MM.1S (cell line): ENCODE measurements at places on chromosomes 16 and 17.

- DNase-seq, result no peak
Observed at GRCh38 chr16:48838349-48838748, 228.4 kb upstream of the N4BP1 start.

DNA sequence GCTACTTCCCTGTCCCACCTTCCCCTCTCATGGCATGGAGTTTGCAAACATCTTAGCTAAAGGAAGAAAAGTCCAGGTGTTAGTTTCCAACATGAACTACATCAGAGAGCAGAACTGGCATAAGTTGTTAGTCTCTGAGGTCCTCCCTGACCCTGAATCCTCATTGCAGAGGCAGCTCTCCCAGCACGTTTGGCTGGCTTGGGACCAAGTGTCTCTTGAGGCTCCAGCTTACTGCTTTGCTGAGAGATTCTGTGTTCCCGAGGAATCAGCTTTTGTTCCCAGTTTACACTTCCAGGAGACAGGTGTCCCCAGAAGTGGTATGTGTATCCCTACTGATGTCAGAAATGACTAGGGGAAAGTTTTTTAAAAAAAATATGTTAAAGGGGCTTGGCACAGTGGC, 14.7 kb downstream of the DNAH9 start:
- no peak for DNase-seq

DNA sequence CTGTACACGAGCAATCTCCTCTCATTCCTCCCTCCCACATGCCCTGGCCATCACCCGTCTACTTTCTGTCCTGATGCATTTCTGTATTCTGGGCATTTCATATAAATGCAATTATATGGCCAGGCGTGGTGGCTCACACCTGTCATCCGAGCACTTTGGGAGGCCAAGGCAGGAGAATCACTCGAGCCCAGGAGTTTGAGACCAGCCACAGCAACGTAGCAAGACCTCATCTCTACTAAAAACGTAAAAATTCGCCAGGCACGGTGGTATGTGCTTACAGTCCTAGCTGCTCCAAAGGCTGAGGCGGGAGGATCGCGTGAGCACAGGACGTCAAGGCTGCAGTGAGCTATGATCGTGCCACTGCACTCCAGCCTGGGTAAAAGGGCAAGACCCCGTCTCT, 4.8 kb downstream of the MEAK7 start:
- no peak for DNase-seq

GRCh38 chr16:56371660-56371937, 53.7 kb downstream of the AMFR start:
- DNase-seq, result no peak

DNA sequence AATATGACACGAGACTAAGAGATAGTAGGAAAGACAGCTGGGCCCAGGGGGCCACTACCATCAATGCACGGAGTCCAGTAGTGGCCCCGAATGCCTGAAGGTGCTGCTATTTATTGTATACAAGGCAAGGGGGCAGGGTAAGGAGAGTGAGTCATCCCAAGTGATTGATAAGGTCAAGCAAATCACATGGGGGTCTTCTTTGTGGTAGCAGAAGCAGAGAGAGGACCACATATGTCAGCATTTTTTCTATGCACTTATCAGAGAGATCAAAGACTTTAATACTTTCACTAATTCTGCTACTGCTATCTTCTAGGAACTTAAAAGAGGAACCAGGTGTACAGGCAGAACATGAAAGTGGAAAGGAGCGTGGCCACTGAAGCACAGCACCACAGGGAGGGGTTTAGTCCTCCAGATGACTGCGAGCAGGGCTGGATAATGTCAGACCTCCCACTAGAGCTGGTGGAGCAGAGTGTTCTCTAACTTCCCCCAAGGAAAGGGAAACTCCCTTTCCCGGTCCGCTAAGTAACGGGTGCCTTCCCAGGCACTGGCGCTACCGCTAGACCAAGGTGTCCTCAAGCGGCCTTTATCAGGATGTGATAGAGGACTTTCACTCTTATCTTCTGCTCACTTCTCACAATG, 26.4 kb upstream of the ARL4D start:
- DNase-seq, result peak; percentile 70

DNA sequence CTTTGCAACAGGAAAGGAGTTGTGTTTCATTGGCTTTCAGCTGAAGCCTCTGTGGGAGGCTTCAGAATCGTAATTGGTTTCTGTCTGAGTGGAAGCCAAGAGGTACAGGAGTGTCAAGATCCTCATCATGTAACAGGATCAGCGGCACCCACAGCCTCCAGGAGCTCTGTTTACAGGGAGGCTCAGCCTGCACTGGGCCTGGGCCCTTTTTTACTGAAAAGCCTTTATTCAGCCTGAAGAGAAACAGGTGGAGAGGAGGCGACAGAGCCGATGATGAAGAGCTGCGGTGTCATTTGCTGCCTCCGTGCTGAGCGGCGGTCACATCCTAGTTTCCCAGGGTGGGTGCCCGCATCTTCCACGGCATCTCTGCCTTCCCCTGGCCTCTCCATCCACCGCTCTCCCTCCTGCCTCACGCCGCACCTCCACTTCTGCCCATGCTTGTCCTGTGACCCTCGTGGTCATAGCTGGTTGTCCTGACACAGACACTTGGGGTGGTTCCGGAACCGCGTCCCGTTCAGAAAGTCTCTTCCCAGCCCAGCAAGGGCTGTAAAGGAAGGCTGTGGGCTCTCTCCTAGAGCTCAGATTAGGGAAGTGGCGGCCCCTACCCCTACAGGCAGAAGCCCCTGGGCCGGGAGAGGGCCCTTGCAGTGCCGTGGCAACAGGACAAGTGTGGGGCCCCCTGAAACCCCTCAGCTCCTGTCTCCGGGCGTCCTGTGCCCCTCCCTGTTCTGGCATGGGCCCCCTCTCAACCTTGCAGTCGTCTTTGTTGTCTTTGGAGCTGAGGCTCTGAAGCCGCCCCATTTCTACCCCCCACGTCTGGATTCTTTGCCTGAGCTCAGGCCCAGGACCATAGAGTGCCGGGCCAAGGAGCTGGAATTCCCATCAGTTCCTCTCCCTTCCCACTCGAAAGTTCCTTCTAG, 53.9 kb upstream of the CHMP6 start:
- no peak for DNase-seq
